RCC 7860 (cell line): ENCODE measurements at places on chromosomes 6 and 20.

- DNase-seq: no peak
Measured at GRCh38 chr6:33252759-33253158, 18.9 kb downstream of the VPS52 start.

DNA sequence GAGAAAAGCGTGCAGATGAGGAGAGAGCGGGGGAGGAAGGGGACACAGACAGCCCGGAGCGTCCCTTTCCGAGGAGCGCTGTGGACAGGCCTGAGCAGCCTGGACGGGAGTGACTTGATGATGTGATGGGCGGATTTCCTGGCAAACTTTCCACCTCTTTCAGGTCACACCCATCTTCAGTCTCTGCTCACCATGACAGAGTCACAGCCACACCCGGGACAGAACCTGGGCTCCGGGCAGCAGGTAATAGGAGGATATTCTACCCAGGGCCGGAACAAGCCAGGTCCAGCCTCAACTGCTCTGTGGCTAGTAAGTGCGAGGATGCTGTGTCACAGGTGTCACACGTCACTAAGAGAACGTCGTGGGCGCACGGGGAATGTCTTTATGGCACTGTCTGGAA, 84.3 kb downstream of the THBS2 start:
- no peak for DNase-seq

DNA sequence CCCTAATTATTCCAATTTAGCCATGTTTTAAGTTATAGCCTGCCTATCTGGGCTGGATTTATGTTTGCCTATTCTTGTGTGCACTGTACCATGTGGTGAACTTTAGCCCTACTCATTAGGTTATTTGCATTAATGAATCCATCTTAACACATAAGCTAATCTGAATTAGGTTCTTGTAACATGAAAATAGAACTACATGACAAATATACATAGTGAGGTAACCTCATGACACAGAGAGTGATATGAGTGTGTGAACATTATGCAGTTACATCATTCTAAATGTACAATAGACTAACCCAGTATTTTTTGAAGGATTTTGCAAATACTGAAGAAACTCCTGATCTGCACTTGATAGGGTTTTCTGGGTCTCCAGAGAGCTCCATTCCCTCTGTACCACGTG, 733.7 kb upstream of the CITED2 start:
- no peak for DNase-seq

- no peak for DNase-seq
Measured at GRCh38 chr20:43916881-43917371, 2.3 kb downstream of the TOX2 start.

DNA sequence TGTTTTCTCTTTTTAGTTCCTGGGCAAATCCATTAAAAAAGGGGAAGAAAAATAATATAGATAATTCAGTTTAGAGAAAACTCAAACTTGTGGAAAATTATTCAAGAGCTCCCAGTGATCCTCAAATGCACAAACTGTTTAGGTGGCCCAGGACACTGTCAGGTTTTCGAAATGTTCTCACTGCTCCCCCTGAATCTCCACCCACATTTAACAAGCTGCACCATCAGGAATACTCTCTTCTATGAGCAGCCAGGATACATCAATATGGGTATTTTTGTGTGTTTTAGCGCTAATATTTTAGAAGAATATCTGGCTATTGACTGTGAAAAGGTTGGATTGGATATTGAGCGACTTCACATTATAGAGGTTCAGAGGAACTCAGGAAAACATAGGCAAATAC, 43.9 kb downstream of the OR2B2 start:
- DNase-seq: no peak
